ENCODE measurements at places on chromosomes 2 and 18.
A peak's percentile ranks its signal among the peaks of the same experiment; 100 is the strongest.

DNA sequence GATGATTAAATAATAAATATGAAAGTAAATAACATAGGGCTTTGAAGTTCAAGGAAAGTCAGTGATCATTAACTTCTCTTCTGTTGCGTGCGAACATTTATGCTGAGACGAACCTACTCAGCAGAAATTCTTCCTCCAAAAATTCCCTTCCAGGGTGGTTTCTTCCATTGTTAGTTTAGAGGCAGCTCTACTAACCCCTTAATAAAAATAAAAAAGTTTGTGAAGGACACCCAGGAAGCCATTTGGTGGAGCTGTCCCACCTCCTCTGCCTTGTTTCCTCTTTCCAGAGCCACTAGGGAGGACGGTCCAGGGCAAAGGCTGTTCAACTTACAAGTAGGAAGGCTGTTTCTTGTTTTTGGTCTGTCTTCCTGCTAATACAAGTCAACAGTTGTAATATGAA, 2.1 kb upstream of the SMAD2 start:
- DNase-seq, result no peak

DNA sequence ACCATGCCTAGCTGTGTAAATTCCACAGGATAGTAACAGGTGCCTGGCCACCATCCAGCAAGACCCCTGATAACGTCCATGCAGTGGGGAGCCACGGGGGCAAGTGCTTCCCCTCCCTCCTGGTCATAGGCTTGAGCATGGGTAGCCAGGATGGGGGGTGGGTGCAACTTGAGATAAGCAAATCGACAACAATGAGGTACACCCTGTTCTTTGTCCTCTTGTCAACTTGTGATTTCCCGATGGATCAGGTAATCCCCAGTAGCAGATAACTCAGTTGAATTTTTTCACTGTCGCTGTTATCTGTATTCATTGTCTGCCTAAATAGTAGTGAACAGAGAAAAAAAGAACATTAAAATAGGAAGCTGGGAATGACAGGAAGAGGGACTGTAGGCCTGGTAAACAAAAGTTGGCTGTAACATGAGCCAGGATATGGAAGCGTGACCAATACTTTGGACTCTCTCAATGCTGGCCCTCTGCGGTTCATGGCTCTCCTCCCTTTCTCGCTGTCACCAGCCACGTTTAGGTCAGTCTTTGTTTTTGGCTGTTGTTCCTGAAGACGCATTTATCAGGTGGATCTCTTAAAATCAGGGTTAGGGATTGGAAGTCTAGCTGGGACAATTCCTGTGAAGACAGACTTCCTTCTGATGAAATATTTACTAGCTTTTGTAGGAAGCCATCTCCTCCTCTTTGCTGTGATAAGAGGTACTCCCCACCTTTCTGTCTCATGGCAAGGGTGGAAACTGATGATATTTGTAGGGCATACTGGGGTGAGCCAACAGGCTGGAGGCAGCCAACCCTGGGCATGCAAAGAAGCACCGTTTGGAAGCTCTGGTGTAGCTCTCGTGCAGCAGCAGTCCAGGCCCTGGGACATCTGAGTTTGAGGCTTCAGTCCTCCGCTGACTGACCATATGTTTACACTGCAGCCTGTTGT, 42.4 kb downstream of the TCF7L1 start:
- peak; percentile 52 for DNase-seq

- DNase-seq, result no peak
These were observed 39.7 kb upstream of the UBE2F start for GRCh38 chr2:237927135-237927534.

DNA sequence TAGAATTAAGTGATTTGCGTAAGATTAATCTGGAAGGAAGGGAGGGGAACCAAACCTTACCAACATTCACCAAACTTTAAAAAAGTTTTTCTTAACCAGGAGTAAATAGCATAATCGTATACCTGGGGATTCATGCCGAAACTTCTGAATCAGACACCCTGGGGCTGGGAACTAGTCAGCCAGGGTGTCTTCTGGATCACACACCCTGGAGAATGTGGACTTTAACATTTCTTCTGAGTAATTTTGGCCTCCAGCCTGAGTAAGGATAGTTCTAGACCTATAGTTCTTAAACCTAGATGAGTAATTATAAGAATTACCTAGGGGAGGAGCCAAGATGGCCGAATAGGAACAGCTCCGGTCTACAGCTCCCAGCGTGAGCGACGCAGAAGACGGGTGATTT, 44.1 kb upstream of the MEIS1 start:
- DNase-seq, result no peak

DNA sequence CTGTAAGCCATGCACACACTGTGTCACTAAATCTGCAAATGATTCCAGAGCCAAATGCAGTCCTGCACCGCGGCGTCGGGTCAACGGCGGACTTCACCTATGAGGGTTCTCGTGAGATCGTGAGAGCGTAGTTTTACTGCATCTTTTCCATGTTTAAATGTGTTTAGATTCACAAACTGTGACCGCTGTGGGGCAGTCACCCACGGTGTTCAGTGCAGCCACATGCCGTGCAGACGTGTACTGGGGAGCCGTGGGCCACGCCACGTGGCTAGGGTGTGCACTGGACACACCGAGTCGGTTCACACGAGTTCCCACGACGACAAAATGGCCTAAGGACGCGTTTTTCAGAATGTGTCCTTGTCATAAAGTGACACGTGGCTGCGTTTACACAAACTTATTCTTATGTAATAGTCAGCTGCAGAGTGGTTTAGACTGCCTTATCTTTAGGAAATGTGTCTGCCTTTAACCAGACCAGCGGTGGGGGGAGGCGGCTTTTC, 34.1 kb downstream of the NFATC1 start:
- no peak for DNase-seq

DNA sequence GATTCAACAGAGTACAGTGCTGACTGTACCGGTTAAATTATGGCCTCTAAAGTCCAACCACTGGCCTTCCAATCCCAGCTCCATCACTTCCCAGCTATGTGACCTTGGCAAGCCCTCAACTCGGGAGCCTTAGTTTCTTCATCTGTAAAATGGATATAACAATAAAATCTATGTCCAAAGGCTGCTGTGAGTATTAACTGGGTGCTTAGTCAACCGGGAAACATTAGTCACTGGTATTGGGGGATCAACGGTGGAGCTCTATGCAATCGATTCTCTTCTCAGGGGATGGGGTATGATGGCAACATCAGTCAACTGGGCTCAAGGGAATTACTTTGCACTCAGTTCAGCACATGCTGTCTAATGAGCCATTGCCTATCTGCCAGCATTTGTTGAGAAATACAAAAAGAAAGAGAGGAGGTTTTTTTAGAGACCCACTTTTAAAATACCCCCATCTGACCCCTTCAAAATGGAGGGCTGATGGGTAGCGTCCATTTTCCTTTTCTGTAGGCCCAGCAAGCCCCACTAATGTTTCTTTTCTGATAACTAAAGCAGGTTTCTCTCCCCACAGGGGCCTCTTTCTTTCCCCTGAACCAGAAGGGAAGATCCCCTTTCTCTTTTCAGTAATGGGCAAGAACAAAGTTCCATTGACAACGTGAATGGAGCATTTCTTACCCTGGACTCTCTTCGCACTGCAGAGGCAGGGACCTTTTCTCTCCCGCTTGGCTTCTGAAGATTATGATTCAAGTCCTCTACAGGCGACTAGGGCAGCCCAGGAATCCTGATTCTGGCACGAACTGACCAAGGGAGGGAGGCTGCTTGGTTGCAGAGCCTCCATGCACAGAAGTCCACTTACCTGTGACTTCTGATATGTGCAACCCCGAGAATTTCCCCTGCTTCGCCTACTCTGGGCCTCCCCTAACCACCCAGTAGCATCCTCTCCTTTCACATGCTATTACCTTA, 8.7 kb upstream of the AGFG1 start:
- DNase-seq, result no peak

GRCh38 chr2:133458280-133458679, 110.0 kb downstream of the NCKAP5 start:
- DNase-seq, result no peak

- DNase-seq, result peak; percentile 17
These were observed 80.5 kb upstream of the OTOF start for GRCh38 chr2:26558271-26559043.

DNA sequence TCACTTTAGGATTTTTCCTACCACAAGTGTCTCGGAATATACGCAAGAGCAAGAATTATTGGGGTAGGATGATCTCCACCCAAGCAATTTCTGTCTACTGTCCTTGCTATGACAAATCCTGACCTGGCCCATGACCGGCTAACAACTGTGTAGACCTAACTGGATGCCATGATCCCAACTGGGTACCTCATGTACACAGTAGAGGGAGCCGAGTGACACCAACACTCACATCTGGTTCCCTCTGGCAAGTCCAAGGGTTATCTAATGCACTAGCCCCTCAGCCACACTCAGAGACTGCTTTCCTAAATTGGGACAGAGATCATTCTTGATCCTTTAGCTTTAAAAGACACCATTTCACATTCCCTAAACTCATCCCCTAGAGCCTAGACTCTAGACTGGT, 60.7 kb upstream of the ZNF532 start:
- no peak for DNase-seq

GRCh38 chr2:238420442-238420841, 6.3 kb upstream of the ASB1 start:
- DNase-seq, result no peak

DNA sequence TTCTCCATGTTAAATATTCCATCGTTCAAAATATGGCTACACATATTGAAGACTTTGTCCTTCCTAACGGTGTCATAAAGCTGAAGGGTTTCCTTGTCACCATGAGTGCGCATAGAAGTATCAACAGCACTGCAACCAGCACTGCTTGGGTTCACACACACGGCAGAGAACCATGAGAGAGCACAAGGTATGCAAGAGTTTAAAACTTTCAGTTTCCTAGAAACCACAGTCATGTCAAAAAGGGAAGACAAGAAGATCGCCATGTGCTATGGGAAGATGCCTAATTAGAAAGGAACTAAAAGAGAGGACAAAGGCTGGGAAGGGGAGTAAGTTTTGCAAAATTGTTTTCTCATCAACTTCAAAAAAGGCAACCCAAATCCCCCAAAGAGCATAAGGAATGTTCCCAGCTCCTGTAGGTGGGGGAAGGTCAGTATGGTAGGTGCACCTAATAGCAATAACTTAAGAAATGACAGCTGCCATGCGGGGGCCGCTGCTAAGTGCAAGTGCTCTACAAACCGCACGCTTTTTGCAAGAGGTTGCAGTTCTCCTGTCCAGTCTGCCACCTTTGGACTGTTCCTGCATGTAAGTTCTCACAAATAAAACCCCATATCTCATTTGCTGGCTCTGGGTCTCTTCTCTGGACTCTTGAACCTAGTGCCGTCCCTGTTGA, 136.8 kb downstream of the TMEM163 start:
- DNase-seq, result no peak

- DNase-seq, result no peak
These were observed 16.9 kb downstream of the CXCR4 start for GRCh38 chr2:136101042-136101441.

DNA sequence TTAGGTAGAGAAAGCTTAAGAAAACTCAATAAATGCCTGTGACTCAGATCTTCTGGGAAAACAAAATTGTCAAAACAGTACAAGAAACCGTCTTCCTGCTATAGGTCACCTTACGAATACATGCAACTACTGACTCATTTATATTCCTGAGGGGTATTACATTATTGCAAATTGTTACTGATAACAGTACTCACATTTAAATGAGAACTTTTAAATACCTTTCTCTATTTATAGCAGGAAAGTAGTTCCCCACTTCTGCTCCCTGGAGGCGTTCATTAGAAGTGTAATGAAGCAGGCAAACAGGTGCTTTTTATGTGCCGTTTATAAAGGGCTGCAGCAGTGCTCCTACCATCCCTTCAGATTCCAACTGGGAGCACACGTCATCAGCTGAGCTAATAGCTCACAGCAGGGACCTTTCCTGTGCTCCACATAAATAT, 65.1 kb upstream of the RPRM start:
- DNase-seq, result no peak

GRCh38 chr2:8522687-8523086, 159.2 kb upstream of the ID2 start:
- no peak for DNase-seq

- DNase-seq, result no peak
These were observed 119.8 kb downstream of the MAPK4 start for GRCh38 chr18:50679656-50680055.

- no peak for DNase-seq
These were observed 108.0 kb downstream of the ITGB1BP1 start for GRCh38 chr2:9315280-9315847.

- DNase-seq, result no peak
These were observed 340.5 kb upstream of the SLC39A10 start for GRCh38 chr2:195316486-195316885.

- DNase-seq, result no peak
These were observed 85.9 kb upstream of the NFATC1 start for GRCh38 chr18:79309614-79310358.

DNA sequence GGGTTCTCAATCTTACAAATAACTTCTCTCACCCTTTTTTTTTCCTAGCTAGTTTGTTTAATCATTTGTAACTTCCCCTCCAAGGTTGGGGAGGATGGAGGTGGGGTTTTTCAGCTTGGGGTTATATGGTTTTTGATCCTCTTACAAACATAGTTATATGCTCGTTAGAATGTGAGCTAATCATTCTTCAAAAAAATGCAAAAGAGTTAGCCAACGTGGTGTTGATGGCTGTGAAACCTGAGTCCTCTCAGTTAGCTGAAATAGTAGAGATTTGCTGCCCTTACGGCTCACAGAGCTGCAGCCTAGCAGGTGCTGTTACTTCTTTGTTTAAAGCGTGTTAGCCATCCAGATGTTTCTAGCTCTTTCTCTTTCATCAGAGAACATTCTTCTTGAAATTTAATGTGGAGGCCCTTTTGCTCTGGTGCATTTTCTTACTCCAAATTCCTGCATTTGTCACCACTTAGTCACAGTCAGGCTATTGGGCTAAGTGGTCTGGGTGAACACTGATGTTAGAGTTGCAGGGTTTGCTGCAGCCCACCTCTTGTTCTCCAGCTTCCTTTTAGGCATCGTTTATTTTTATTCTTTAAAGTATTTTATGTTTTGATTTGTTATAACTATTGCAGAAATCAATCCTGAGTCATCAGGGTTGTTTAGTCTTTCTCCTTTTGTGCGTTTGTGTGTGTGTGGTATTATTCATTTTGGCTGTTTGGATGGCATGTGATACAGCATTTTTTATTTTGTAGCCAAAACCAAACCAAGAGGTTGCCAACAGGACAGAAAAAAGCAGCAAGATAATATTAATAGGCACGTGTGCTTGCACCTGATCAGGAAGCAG, 41.1 kb downstream of the LIMS1 start:
- DNase-seq, result no peak

- no peak for DNase-seq
These were observed 164.4 kb upstream of the VRK2 start for GRCh38 chr2:57881998-57882888.

GRCh38 chr18:57743008-57743407, 60.1 kb downstream of the ATP8B1 start:
- no peak for DNase-seq

DNA sequence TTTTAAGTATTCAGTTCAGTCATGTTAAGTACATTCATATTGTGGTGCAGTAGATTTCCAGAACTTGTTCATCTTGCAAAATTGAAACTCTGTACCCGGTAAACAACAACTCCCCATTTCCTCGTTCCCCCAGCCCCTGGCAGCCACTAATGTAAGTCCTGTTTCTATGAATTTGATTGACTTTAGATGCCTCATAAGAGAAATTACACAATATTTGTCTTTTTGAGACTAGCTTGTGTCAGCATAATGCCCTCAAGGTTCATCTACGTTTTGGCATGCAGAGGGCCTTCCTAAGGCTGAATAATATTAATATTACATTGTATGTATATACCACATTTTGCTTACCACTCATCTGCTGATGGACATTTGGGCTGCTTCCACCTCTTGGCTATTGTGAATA, 30.9 kb downstream of the METTL21A start:
- DNase-seq, result no peak

- DNase-seq, result no peak
These were observed 86.7 kb upstream of the B3GNT7 start for GRCh38 chr2:231308631-231309428.

All from DMS79 treated with DMSO at 0.1 percent for 48 hours (cell line).